Effector memory CD4-positive, alpha-beta T cell (primary cell): ENCODE measurements at places on chromosomes 5 and 9.

DNA sequence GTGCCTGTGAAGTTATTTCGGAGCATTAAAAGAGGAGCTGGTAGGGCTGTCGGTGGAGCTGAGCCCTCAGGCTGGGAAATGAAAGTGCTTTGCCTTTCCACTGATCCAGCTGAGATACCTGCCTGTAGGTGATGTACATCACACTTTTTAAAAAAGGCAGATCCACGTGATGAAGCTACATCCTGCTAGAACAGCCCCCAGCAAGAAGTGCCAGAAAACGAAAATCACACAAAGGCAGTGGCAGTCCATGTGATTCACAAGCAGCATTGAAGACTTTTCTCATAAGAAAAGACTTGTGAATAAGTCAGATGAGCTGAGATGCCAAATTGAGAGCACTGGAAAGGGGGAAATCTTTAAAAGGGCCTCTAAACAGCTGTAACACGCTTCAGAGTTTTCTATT, 765.1 kb downstream of the PTPRD start:
- H3K4me3 ChIP-seq: no peak overlapping the region
- no peaks in the 10 kb centered on the region for H3K36me3 ChIP-seq
- no peak overlapping the region for H3K27ac ChIP-seq
- no peak for DNase-seq

GRCh38 chr9:137307255-137308056, 5.4 kb upstream of the NRARP start:
- H3K27ac ChIP-seq: no peak overlapping the region
- no peaks in the 10 kb centered on the region for H3K36me3 ChIP-seq
- H3K4me3 ChIP-seq: no peak overlapping the region
- DNase-seq: no peak

- DNase-seq: no peak
- no peaks in the 10 kb centered on the region for H3K27me3 ChIP-seq
- no peak overlapping the region for H3K4me3 ChIP-seq
- no peak overlapping the region for H3K27ac ChIP-seq
Observed at GRCh38 chr5:162529886-162530285, 462.3 kb downstream of the GABRG2 start.

GRCh38 chr9:137570566-137570965, 8.2 kb downstream of the DPH7 start:
- no peak overlapping the region for H3K4me3 ChIP-seq
- no peak overlapping the region for H3K27ac ChIP-seq
- H3K36me3 ChIP-seq: peaks cover 25% of the 10 kb centered on the region
- no peaks in the 10 kb centered on the region for H3K27me3 ChIP-seq

- no peaks in the 10 kb centered on the region for H3K36me3 ChIP-seq
- H3K27me3 ChIP-seq: no peaks in the 10 kb centered on the region
- no peak overlapping the region for H3K4me3 ChIP-seq
- no peak overlapping the region for H3K27ac ChIP-seq
Observed at GRCh38 chr5:35096216-35096615, 48.5 kb upstream of the AGXT2 start.

DNA sequence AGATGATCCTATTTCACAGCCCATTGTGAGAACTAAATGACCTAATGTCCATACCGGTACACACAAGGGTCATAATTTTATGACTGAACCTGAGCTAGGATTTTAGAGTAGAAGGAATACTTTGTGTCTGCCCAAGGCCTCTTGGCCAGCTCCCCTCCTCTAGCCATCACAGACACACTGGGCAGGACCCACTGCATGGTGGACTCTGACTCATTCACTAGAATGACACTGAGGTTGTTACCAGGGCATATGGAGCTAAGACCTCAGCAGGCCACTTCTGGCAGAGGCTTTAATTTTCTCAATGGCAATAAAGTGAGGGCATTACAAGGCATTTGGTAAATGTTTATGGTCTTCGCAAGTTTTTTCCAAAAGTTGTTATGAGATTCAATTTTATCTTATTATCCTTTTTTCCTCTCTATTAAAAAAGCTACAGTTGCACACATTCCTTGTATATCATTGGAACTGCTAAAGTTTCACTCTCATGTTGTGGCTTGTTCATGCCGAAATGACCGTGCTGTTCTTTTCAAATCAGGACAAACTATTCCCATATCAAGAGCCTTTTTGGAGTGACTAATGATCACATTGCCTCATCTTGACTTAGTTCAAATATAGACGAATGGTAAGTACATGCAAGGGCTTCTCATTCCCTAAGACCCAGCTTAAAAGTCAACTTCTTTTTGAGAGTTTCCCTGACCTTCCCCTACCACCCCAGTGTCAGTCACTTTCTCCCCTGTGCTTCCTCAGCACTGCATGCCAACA, 595.7 kb downstream of the ACTL7B start:
- H3K27ac ChIP-seq: no peak overlapping the region
- no peak for DNase-seq
- no peaks in the 10 kb centered on the region for H3K4me1 ChIP-seq
- H3K4me3 ChIP-seq: no peak overlapping the region
- H3K27me3 ChIP-seq: no peaks in the 10 kb centered on the region

DNA sequence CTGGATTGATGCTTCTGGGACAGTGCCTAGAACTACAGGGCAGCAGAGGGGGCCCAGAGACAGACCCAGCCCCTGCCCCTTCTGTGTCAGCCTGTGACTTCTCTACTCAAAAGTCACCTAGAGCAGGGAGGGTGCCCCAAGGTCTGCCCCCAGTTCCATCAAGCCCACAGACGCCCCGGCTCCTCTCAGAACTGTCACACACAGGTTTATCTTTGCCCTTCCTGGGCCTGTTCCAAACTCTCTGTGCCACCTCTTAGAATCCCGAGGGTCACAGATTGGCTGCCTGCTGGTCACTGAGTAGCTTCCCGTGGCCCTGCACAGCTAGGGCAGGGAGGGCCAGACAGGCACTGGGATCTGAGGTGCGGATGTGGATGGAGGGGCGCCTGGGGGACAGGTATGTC, 1.7 kb downstream of the RGS14 start:
- H3K27me3 ChIP-seq: no peaks in the 10 kb centered on the region
- H3K27ac ChIP-seq: peak overlapping the region; percentile 80
- H3K36me3 ChIP-seq: peaks cover 4% of the 10 kb centered on the region
- peak overlapping the region; percentile 90 for H3K4me3 ChIP-seq
- DNase-seq: no peak
- peaks cover 70% of the 10 kb centered on the region for H3K4me1 ChIP-seq

DNA sequence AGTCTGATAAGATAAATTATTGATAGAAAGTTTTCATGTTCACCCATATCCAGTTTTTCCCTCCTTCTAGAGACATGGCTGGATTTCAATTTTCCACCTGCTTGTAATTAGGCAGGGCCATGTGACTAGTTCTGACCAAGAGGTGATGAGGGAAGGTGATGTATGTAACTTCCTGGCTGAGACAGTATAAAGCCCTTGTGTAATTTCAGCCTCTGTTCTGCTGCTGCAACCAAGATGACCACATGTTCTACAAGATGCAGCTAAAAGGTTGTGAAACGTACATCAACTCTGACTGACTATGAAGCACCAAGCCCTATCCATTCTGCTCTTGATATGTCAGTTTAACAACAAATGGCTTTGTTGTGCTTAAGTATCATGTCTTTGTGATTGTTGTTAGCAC, 376.5 kb upstream of the DAB2 start:
- no peaks in the 10 kb centered on the region for H3K27me3 ChIP-seq
- H3K4me1 ChIP-seq: no peaks in the 10 kb centered on the region

GRCh38 chr5:134053840-134054338, 49.1 kb upstream of the VDAC1 start:
- peaks cover 21% of the 10 kb centered on the region for H3K4me1 ChIP-seq
- peak overlapping the region; percentile 12 for H3K4me3 ChIP-seq
- DNase-seq: no peak
- no peaks in the 10 kb centered on the region for H3K36me3 ChIP-seq
- no peaks in the 10 kb centered on the region for H3K27me3 ChIP-seq

DNA sequence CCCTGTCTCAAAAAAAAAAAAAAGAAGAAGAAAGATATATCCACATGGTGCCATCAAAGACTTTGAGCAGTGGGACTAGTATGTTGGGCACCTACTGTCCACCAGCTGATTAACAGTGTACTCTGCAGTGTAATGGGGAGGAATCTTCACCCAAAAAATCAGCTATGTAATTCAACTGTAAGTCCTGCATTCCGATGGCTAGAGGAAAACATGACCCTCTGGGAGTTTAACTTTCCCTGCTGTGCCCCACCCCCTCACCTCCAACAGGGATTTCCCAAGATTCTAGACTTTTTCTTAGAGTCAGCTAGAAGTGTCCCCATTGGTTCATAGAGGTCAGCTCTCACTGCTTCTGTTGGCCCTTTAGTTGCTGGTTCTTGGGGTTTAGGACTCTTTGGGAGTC, 221.2 kb upstream of the CLINT1 start:
- H3K27me3 ChIP-seq: peaks cover 3% of the 10 kb centered on the region
- H3K27ac ChIP-seq: no peak overlapping the region
- no peak overlapping the region for H3K4me3 ChIP-seq
- no peaks in the 10 kb centered on the region for H3K36me3 ChIP-seq
- DNase-seq: no peak

GRCh38 chr9:97979788-97980478, 3.2 kb upstream of the ANP32B start:
- H3K36me3 ChIP-seq: no peaks in the 10 kb centered on the region
- no peak for DNase-seq
- peaks cover 8% of the 10 kb centered on the region for H3K4me1 ChIP-seq
- H3K27me3 ChIP-seq: no peaks in the 10 kb centered on the region

DNA sequence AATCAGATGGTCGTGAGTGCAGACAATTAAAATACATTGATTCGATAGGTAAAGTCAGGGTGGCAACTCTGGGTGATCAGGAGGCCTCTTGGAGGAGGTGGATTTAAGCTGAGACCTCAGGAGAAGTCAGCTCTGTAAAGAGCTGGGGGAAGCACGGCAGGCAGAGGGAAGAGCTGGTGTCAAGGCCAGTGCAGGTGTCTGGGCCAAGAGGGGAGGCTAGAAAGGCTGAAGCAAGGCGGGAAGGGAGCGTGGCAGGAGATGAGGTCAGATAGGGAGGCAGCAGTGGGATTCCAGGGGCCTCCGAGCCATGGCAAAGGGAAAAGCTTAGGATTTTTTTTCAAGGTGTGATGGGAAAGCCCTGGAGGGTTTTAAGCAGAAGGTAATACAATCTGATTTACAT, 178.7 kb downstream of the FSTL4 start:
- H3K36me3 ChIP-seq: no peaks in the 10 kb centered on the region
- no peak overlapping the region for H3K27ac ChIP-seq
- DNase-seq: no peak
- H3K4me1 ChIP-seq: no peaks in the 10 kb centered on the region

DNA sequence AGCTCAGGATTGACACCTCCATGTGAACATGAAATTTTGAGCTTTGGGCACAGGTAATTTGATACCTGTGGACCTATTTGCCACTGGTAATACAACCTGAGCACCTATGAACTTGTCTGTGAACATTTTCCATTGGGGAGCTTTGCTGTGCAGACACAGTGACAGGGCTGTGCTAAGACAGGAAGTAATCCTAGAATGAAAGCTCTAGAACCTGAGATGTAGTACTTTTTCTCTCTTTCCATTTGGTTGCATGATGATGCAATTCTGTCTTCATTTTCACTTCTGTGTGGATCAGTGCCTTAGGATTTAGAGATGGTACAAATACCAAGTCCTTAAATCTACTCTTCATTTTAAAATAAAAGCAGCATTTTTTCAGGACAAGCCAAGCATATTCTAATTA, 216.9 kb downstream of the NR3C1 start:
- no peaks in the 10 kb centered on the region for H3K27me3 ChIP-seq
- H3K36me3 ChIP-seq: no peaks in the 10 kb centered on the region
- no peaks in the 10 kb centered on the region for H3K4me1 ChIP-seq

DNA sequence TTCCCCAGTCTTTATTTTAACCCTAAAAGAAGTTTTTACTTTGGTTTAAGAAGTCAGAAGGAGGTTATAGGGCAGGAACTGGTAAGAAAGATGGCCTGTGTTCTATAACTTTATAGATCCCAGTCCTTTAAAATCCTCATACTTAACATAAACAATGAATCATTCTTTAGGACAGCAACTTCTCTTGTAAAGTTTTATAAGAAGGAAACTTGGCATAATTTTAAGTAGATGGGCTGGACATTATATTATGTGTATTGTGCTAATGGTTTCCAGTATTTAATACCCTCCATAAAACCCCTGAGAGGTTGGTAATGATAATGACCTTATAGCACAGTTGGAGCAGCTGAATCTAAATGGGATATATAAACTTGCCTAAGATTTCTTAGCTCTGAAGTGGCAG, 247.2 kb downstream of the FAM170A start:
- no peak overlapping the region for H3K27ac ChIP-seq
- no peaks in the 10 kb centered on the region for H3K4me1 ChIP-seq
- no peaks in the 10 kb centered on the region for H3K36me3 ChIP-seq
- DNase-seq: no peak
- no peak overlapping the region for H3K4me3 ChIP-seq
